NCI-H2227 treated with DMSO at 0.1 percent for 48 hours (cell line): ENCODE measurements at places on chromosomes 16 and 17.

DNA sequence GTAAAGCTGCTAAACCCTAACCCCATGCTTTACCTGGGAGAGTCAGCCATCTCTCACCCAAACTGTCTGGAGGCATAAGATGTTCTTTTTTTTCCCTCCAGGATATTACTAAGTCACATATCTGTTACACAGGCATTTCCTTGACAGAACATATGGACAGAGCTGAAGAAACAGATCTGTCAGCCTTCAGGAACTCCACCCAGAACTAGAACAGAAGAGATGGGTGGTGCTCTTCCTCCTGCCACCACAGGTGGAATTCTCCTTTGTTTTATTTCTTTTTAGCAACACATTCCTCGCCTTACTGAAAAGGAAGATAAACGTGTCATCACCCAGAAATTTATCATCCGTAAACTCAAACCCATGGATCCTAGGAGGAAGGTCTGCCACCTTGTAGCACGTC is 8.8 kb downstream of the MYCBPAP start:
- DNase-seq, result no peak

GRCh38 chr17:81132770-81133723 is 32.3 kb upstream of the PVALEF start:
- DNase-seq, result no peak

GRCh38 chr16:31695667-31696066 is 168.0 kb downstream of the AHSP start:
- no peak for DNase-seq

GRCh38 chr17:31309556-31309955 is 4.3 kb downstream of the EVI2B start:
- DNase-seq, result no peak

DNA sequence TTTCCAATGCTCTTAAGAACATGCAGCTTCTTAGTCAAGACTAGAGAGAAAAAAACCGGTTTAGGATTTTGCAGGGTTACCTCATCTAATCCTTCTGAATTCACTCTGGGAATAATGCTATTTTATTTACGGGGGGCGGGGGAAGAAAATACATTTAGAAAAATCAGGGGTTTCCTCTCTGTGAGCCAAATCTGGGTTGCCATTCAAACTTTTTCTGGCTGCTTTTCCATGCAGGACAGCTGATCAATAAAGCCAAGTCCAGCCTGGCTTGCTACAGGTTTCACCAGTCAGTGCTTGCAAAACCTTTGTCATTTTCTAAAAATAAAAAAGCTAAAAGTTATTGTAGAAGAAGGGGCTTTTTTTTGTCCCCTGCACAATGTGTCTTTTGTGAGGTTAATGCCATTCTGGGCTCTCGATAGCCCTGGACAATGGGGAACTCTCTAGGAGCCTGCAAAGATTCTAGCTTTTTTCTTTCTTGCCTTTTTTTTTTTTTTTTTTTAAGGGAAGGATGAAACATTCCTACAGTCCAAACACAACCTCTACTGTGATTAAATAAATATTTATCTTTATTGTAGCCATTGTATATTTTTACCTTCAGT is 13.1 kb upstream of the ZFHX3 start:
- no peak for DNase-seq

GRCh38 chr16:4868026-4868425 is 20.7 kb downstream of the UBN1 start:
- no peak for DNase-seq

GRCh38 chr17:35038453-35038852 is 25.1 kb downstream of the RFFL start:
- no peak for DNase-seq

GRCh38 chr16:51355875-51356274 is 204.8 kb upstream of the SALL1 start:
- no peak for DNase-seq

GRCh38 chr17:78131172-78132083 is 857 bp downstream of the TMC8 start:
- no peak for DNase-seq

DNA sequence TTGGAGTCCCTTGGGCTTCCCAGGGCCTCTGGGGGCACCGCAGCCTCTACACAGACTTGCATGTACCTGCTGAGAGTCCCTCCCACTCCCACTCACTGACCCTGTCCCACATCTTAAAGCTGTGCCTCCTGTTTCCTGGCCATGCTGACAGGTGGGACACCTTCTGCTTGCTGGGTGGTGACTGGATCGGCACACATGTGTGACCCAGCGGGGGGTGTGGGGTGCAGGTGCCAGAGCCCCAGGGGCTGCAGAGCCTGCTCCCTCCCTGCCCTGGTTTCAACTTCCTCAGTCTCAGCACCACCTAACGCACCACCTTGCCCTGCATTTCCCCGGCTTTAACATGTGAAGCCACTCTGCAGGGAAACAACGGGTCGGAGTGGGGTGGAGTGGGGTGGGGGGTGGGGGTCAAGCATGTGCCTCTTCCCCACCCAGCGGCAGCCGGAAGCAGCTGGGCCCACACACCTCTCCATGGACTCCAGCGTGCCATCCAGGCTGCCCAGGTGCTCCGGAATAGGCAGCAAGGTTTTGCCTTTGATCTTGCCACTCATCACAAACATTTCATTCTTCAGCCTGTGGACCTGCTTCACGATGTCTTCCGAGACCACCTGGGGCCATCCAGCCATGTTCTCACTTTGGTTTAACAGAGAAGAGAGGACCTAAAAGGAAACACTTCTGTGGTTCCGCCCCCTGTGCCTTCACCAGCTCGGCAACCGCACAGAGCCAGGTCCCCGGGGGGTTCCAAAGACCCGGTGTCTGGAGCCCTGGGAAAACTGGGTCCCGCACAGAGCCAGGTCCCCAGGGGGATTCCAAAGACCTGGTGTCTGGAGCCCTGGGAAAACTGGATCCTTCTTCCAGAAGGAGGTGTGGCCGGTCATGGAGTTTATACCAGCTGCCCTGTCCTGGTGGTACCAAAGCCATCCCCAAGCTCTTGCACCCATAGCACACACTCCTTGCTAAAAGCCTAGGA is 4.7 kb downstream of the DNAH17 start:
- DNase-seq, result no peak

DNA sequence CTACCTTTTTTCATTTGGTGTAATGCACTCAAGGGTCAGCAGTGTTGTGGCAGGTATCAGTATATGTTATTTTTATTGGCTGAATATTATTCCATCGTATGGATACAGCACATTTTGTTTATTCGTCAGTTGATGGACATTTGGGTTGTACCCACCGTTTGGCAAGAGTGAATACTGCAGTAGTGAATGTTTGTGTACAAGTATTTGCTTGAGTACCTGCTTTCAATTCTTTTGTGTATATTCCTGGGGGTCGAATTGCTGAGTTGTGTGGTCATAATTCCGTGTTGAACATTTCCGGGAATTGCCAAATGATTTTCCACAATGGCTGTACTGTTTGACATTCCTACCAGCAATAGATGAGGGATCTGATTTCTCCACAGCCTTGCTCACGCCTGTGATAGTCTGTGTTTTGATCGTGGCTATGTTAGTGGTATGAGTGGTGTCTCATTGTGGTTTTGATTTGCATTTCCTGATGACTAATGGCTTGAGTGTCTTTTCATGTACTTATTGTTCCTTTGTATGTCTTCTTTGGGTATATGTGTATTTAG is 108.4 kb downstream of the OR1D5 start:
- DNase-seq, result no peak

DNA sequence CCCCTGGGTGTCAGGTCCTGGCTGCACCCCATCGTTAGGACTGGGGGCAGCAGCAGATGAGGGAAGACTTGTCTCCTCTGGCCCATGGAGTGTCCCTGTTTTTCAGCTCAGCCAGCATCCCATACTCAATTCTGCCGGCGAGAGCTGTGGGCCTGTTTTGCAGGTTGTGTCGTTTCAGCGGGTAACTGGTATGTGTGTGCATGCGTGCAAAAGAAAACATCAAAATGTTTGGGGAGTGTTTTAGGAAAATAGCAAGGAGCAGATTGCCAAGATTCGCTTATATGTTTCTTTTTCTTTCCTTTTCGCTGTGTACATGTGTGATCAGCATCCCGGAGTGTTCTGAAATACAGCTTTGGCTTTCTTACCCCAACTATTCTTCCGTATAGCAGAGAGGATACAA is 34.7 kb downstream of the MSI2 start:
- no peak for DNase-seq

DNA sequence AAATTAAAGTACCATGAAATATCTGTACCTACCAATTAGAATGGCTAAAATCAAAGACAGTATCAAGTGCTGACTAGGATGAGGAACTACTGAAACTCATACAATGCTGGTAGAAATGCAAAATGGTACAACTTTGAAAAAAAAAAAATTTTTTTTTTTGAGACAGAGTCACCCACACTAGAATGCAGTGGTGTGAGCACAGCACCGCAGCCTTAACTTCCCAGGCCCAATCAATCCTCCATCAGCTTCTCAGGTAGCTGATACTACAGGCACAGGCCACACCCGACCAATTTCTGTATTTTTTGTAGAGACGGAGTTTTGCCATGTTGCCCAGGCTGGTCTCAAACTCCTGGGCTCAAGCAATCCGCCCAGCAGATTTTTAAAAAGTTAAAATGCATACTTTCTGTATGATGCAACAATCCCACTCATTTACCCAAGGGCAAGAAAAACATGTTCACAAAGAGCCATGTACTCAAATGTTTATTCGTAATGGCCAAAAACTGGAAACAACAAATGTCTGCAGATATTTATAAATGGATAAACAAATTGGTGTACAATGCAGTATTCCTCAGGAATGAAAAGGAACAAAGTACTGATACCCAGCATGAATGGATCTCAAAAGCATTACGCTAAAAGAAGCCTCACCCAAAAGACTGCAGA is 8.7 kb downstream of the SMURF2 start:
- no peak for DNase-seq

DNA sequence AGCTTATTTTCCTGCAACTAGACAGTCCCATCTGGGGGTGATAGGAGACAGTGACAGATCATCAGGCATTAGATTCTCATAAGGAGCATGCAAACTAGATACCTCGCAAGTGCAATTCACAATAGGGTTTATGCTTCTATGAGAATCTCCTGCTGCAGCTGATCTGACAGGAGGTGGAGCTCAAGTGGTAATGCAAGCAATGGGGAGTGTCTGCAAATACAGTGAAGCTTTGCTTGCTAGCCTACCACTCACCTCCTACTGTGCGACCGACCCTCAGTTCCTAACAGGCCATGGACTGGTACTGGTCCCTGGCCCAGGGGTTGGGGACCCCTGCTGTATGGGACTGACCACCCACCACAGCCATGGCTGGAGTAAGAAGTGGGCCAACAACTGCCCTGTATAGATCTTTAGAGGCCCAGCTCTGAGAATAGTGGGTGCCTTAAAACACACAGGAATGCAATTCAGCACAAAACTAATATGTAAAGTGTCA is 26.0 kb upstream of the IRX3 start:
- no peak for DNase-seq

- no peak for DNase-seq
Measured at GRCh38 chr17:28963055-28963611, 11.8 kb upstream of the PHF12 start.

DNA sequence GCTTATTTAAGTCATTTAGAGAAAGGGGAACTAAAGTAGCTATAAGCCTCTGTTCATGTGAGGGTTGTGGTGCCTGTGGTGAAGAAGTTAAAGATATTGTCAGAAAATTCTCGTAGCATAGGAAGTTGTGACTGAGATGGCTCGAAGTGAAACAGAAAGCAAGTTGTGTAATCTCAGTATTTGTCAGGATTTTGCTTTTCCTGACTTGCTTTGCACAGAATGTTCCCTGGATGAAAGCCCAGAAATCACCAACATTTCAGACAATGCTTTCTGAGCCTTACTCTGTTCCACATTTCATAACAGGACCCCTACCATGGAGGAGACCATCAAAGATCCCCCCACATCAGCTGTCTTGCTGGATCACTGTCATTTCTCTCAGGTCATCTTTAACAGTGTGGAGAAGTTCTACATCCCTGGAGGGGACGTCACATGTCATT is 10.6 kb downstream of the CALCOCO2 start:
- no peak for DNase-seq

- DNase-seq, result peak; percentile 8
Measured at GRCh38 chr17:3738562-3739295, 15.0 kb downstream of the HASPIN start.

DNA sequence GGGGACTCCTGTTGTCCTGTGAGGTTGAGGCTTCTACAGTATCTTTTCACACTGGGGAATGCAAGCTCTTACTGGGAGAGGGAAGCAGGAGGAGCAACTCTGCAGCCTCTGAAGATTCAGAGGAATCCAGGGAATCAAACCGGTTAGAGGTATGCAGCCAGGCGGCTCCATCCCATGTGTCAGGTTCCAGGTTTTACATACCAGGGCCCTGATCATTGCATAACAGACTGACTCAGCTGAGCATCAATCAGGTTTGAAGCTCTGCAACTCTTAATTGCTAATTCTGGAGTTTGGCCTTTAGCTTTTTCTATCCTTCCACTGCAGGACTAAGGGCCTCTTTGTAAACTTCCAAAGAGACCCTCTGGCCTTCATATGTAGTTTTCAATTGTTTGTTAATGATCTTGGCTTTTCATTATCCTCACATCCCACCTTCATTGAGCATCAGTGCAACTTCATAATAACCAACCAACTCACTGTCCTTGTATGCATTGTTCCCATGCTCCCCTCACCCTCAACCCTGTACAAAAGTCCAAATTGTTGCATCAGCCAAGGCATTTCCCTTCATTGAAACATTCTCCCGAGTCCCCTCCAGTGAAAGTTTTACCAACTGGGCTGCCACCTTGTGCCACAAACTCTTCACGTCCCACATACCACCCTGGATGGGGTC is 59.7 kb upstream of the DHX40 start:
- DNase-seq, result no peak
